ENCODE measurements at places on chromosomes 6 and 20.

DNA sequence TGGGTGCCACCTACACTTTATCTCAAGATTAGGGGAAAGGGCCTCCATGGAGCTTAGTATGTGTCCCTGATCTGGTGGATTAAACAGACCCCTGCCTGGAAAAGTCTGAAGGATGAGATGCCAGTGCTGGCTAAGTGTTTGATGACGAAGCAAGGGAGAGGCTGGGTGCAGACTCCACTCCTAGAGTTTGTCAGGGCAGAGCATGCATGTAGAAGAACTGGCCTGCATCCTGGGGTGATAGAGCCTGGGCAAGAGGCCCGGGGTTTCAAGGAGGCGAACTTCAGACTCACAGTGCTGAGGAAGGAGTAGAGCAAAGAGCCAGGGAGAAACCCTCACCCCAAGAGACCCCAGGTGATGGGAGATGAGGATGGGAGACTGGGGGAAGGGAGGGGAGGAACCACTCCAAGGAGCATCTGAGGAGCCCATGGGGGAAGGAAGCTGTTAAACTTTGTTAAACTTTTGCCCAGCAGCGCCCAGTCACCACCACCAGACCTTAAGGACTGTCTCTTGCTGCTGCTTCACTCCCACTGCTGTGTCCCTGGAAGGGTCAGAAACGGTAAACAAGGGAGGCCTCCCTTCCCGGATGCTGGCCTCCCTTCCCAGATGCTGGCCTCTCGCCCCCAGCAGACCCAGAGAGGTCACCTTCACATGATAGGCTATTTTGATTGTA lies 61.6 kb downstream of the RPRD1B start:
- no peak for DNase-seq

DNA sequence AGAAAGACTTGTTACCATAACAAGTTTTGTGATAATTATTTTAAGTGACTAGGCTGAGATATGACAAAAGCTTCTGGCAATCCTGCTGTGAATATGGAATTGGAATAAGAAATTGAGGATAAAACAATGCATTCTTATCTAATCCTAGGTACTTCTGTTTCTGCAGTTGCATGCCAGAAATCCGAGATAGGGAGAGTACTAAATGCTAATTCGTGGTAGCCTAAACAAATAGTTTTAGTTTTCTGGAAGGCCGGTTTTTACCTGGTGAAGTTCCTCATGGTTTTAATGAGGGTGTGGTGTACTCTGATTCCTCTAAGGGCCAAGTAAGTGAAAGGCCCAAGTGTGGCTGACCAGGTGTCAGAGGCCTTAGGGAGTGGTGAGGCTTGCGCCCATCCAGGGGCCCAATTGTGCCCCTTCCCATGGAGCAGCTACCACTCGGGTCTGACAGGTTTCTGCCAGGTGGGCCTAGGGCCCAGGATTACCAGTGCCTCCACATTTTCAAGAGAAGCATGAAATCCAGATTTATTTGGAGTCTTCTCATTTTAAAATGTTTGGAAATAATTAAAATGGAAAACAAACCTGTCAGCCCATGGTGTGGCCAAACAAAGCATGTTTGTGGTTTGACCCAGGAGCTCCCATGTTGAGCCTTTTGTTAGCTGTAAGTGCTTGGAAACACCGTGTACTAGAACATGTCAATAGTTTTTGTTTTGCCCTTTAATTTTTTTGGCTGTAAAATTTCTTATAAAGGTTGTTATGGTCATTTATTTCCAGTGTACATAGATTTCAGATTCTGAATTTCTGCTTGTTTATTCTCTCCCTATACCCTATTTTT lies 6.6 kb downstream of the PLCB4 start:
- DNase-seq = no peak

- peak; percentile 4 for DNase-seq
Measured at GRCh38 chr6:153131037-153131981, at the start of gene RGS17. RGS17 (minus strand) TSS chr6:153131282; CDS start chr6:153044018, 87,264 bp downstream.

DNA sequence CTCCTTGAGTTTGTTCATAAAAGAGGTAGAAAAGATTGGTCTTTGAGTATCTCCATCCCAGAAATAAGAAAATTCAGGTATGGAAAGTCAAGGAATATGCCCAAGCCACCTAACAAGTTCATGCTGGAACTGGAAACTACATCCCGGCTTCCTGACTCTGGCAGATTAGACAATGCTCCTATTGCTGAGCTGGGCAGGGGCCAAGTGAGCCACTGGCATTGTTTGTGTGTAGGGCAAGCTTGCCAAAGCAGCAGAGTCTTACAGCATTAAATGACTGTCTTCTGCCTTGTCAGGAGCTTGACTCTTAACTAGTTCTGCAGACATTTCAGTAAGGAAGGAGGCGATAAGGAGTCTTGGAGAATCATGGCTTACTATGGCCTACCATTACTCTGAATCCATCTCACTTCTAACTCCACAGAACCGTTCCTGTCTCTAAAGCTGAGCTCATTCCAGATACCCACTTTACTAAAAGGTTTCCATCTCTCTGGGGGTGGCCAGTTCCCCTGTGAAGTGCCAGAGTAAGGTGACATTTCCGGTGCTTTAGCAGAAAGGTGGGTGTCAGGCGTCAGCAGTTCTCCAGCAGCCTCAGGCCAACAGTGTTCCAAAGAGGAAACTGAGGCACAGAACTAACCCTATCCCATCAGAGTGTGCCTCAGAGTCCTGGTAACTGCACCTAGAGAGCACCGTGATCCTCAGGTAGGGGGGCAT lies 30.1 kb downstream of the PRDM1 start:
- no peak for DNase-seq

- no peak for DNase-seq
Measured at GRCh38 chr6:157830354-157831017, 7.4 kb downstream of the SNX9 start.

GRCh38 chr6:43263314-43264178 lies 20.3 kb downstream of the TTBK1 start:
- peak; percentile 75 for DNase-seq

DNA sequence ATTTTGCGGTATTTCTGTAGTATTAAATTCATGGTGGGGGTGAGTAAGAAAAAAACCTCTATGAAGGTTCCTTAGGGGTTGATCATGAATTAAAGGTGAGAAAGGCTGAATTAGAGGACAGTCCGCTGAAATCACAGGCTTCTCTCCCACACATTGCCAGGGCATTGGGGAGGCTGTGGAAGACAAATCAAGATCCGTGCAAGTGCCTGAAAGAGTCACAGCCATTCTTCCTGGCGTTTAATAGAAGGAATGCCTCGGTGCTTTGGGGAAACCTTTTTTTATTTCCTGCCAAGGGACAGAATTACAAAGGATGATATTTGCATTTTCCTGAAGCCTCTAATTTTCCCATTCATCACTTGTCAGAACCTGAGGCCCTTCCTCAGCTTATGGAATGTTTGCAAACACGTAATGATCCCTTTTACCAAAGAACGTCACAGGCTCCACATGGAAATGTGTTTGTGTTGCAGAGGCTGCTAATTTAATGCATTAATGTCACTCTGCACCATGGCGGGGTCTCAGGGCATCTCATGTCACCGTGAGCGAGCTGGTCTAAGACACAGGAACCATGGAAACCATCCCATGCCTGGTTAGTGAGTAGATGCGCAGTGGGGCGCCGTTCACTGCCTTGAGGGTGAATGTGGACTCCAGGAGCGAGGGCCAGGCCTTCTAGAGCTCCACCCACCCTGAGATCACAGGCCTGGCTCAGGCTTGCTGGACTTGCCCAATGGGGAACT lies 185.9 kb upstream of the SULF2 start:
- no peak for DNase-seq

- DNase-seq = no peak
Measured at GRCh38 chr20:23043376-23043775, 6.1 kb downstream of the THBD start.

DNA sequence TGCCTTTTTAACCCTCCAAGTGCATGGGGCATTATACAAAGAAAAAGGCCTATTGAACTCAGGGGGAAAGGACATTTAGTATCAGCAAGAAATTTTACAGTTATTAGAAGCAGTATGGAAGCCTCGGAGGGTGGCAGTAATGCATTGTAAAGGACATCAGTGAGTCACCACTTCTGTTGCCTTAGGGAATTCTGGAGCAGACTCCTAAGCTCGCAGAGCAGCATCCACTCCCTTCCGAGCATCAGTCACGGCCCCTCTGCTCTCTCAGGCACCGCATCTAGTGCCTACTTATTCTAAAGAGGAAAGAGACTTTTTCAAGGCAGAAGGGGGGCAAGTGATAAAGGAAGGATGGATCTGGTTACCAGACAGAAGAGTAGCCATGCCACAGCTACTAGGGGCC lies 296.5 kb downstream of the RNGTT start:
- no peak for DNase-seq

DNA sequence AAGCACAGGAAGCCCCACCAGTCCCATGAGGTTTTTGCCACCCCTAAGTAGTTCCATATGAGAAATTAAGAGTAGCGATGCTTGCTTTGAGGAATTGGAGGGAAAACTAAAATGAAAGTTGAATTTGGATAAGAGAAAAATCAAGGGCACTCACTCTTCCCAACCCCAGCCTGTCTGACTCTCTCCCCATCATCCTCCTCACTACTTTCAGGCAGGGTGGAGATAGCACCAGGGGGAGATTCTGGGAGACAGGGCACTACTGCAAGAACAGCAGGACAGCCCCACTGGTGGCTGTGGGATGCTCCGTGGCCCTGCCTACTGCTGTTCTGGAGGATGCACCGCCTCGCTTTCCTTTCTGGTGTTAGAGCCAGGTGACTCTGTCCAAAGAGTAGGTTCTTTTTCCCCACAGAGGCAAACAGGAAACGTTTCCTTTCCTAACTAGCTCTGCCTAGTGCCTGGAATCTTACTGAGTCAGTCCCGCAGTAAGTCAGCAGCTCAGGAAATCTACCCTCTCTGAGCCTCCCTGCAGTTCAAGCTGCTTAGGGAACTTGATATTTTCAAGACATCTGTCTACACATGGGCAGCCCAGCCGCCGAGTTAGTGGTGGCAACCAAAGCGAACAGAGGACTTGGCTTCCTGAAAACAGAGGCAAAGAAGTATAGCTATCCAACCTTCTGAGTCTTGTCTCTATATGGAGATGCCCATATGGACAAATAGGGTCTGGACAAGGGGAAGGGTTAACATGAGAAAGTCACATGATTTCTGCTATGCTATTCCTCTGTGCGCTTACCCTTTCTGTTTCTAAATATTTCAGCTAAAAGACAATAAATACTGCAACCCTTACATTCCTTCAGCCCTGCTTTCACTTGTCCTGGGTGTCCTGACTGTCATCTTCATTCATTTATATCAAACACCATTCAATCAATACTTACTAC lies 11.4 kb downstream of the HLA-E start:
- DNase-seq = no peak

GRCh38 chr6:1577146-1577680 lies 32.5 kb upstream of the FOXC1 start:
- no peak for DNase-seq

All from activated CD4-positive, alpha-beta T cell treated with anti-CD3 and anti-CD28 coated beads, Interleukin-2, Interleukin-4, amounts not matched to agents 100 ng/mL and 50 ng/mL, durations not matched to agents 16 hours and 8 hours (primary cell).